OCI-LY7 (cell line): ENCODE measurements at places on chromosomes 7 and 10. TPM values are rescaled to one million over a fixed set of nuclear protein-coding genes. Genes with fewer than 3 reads are reported as not detected.

NXPH1 gene
- total RNA-seq: not detected in 2 replicates

GRCh38 chr7:19390795-19391194, 245.6 kb upstream of the FERD3L start:
- DNase-seq: no peak

DNA sequence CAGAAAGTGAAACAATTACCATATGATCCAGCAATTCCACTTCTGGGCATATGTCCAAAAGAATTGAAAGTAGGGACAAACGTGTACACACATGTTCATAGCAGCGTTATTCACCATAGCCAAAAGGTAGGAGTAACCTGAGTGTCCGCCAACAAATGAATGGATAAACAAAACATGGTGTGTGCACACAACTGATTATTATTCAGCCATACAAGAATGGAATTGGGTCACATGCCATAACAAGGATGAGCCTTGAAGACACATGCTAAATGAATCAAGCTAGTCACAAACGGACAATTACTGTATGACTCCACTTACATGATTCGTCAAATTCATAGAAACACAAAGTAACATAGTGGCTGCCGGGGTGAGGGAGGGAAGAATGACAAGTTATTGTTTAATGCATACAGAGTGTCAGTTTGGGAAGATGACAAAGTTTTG, 4.1 kb upstream of the OIT3 start:
- DNase-seq: no peak

DNA sequence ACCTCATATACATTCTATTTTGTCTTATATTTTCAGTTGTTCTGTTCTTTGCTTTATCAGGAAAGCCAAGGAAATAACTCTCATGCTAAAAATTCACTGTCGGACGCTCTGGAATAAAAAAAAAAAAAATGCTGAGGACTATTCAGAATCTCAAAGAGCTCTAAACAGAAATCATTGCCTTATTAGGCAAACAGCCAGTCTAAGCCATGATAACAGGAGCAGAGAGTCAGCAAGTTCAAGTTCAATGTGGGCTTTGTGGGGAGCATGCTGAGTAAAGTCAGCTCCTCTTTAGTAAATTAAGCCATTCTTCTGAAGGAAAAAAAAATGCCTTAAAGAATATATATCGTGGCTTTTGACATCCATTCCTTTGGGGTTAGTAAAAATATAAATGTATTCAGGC, 13.6 kb upstream of the FAM13C start:
- DNase-seq: no peak

OPN1SW gene
- total RNA-seq: not detected in 2 replicates

DNA sequence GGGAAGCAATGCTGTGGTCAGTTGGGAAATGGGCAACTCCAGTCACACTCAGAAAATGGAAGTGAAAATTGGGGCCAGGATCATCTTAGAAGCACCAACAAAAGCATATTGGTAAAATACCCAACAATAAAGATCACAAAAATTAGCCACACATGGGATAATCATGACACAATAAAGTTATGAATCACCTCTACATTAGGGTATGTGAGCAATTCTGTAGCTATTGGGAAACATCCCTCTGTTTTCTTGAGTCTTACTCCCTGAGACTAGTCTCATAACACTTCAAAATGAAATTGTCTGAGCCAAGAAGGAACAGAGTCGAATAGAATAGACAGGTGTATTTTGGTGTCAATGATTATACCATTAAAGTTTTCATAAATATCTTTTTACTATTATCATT, 178.3 kb downstream of the DYNC1I1 start:
- DNase-seq: no peak

XRCC2 gene
- 40.1 and 49.6 TPM in 2 replicates for total RNA-seq

DNA sequence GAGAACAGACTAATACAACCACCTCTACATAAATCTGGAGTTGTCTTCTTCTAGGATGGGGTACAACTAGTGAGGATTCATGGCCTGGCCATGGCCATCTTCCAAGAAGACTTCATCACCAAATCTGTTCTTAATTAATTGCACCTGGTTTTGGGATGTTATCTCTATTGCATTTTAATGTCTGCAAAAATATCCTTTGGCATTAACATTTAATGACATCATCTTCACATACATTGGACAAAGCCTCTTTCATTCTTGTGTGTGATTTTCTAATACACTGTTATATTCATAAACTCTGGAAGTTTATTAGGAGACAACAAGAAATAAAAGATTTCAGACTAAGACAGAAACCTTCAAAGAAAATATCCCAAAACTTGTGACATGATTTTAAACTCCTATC, 124.2 kb upstream of the ABCB5 start:
- no peak for DNase-seq

DNA sequence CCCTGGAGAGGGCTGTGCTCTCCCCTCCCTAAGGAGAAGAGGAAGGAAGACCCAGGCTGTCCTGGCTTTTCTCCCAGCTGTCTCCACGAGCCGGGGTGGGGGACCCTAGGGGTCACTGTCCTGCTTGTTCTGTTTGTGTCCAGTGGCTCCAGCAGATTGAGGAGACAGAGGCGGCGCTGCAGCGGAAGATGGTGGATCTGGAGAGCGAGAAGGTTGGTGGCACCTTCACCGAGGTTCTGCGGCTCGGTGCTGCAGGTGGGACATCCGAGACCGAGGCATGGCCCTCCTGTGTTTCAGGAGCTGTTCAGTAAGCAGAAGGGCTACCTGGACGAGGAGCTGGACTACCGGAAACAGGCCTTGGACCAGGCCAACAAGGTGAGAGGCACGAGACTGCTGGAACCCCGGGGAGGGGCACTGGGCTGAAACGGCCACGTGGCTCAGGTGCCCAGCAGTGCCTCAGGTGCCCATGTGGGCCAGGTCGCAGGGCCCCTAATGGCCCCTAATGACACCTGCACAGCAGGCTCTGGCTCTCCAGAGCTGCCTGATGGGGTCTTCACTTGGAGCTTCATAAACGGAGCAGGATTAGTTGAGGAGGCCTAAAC, 33.0 kb upstream of the DPYSL4 start:
- no peak for DNase-seq

GRCh38 chr7:28083164-28083997, 97.2 kb downstream of the JAZF1 start:
- DNase-seq: no peak

DNA sequence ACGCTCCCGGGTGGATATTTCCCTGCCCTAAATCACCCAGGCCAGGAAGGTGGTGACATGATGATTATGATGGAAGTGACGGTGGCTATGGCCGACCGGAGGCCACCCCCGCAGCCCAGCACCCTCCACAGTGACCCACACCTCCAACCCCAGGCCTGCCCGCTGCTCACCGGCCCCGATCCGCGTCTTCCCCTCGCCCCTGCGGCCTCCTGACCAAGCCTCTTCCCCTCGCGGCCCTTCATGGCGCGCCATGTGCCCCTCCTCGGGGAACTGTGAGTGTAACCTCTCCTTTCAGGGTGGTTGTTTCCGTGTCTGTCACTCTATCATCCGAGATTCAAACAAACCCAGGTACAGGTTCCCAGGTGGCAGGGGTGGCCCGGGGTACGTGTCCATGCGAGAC, 78.3 kb downstream of the UNCX start:
- no peak for DNase-seq

GRCh38 chr10:53898532-53898931, 902.5 kb downstream of the PCDH15 start:
- no peak for DNase-seq

DNA sequence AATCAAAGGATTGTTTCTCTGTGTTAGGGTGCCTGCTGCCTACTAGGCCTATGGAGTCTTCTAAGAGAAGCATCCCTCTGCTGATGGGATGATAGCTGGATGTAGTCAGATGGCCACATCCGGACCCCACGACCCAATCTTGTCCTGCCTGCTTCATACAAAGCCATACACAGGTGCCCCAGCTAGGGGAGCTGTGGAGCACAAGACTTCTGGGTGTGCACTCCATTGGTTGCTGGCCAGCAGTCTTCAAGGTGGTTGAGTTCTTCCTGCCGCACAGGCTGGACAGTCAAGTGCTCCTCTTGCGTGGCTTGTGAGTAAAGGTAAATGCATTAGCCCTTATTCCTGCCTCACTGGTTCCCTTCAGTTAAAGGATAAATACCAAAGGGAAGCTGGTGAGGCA, 120.2 kb downstream of the TEX36 start:
- no peak for DNase-seq

DNA sequence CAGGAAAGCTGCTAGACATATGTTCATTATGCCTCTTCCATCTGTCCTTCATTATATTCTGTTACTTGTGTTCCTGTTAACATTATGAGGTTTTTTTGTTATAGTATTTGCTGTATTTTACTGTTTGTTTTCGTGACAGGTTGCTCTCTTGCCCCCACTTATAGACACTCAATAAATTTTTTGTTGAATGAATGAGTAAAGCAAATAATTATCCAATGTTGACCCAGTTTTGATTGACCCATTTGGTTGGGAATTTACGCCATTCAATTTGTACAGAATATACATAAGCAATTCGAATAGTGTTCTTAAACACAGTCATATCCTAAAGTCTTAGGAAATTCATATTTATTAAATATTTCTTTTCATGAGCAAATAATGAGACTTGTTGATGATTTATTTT, 11.8 kb downstream of the CCSER2 start:
- DNase-seq: no peak

GRCh38 chr7:79927116-79927515, 207.5 kb upstream of the GNAI1 start:
- DNase-seq: no peak

- no peak for DNase-seq
Observed at GRCh38 chr10:131127610-131128009, 183.9 kb downstream of the TCERG1L start.

GRCh38 chr7:15720849-15721471, 34.5 kb upstream of the MEOX2 start:
- peak; percentile 22 for DNase-seq

MRLN gene
- not detected in 2 replicates for total RNA-seq

DNA sequence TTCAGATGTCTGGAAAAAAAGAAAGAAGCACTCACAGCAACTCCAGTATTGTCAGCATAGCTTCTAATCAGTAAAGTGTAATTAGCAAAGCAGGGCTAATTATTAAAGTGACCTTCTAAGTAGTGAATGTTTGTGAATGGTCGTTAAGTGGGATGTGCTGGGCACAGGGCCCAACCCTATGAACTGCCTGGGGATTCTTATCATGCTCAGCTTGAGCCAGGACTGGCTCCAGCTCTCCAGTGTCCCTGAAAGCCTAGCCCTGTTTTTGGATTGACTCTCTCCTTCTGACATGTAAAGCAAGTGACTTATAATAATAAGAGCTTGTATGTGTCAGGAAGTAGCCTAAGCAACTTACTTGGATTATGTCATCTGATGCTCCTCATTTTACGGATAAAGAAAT, 9.5 kb upstream of the TBX20 start:
- DNase-seq: no peak

TAS2R41 gene
- total RNA-seq: not detected in 2 replicates

- DNase-seq: no peak
Observed at GRCh38 chr7:140638173-140638791, 2.3 kb downstream of the DENND2A start.

GRCh38 chr10:126011995-126012394, 115.6 kb downstream of the FANK1 start:
- DNase-seq: no peak

DNA sequence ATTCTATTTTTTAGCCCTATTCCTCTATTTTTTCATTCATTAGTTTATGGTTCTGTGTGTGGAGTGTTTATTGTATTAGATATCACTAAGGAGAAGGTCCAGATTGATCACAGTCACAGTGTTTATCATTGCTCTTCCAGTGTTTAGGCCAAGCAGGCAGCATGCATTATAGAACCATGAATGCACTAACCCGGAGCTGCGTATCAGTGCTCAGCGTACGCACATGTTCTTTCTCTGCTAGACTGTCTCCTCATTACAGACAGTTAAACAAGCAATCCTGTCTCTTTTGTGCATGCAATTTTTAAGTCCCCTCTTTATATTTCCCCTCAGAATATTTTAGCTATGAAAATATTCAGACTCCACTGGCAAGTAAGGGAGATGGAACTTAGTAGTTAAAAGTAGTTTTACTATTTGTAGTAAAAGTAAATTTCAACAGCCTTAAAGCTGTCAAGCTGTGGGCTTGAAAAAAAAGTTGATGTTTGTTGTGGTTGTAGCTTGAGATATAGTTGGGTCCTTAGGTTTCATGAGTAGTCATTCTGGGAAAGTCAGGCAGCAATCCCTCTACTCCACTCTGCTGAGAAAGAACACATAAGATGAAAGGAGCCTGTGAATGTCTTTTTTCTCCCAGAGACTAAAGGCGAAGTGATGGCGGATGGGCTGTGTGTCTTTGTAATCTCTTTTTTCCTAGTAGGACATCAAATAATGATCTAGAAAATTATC, 260.4 kb downstream of the CDK14 start:
- no peak for DNase-seq

DNA sequence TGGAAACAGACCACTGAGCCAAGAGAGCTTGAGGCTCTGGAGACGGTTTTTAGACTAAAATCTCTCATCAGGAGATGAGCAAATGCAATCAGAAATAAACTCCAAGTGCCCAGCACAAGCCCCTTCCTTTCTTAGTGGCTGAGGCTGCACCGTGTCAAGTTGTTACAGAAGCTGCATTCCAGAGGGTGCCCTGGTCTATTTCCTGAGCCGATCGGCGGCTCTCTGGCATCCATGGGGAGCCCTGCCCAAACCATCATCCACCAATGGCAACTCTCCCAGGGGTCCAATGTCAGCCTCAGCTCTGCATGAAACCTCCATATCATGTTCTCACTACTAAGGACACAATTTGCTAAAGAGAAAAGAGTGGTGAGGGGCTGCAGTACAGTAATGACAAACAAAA, 89.6 kb downstream of the SVIL start:
- DNase-seq: no peak

STEAP1 gene
- not detected in 2 replicates for total RNA-seq

DNA sequence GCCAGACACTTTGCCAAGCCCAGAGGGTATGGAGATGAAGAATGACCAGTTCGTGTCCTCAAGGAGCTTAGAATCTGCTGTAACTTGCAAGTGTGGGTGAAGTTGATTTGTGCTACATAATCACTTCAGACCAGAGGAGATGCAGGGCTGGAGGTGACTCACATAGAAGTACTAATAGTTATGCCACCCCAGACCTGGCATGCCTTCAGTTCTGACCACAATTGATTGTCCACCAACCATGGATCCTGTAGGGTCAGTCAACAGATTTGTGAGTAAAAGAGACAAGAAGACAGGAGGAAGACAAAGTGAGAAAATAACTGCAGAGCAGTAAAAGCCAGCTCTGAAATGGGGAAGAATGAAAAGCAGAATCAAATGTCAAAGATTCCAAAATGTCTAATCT, 51.2 kb upstream of the BMPER start:
- no peak for DNase-seq
